Inflammatory macrophage (primary cell): ENCODE measurements at places on chromosomes 13 and 19.

GRCh38 chr13:73984949-73985691, 149.1 kb downstream of the KLF12 start:
- no peak for DNase-seq

GRCh38 chr13:51494156-51494555, 41.3 kb upstream of the INTS6 start:
- DNase-seq = no peak

DNA sequence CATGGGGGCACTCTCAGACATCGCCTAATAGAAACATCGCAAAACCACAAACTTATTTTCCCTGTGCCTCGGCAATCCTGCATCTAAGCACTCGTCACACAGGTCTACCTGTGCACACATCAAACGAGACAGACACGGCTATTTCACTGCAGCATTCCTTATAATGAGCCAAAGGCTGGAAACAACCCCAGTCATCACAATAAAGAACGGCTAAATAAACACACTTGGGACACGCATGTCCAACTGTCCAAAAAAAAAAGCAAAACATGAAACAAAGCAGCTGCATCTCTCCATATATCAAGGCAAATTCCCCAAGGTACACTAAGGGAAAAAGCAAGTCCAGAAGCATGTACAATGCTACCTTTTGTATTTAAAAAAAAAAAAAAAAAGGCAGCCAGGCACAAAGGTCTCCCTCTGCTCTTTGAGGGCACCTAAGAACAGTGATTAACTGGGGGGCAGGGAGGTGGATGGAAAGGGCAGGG, 27.2 kb upstream of the CCNP start:
- DNase-seq = no peak

GRCh38 chr13:62687732-62688131, 1272.1 kb upstream of the PCDH20 start:
- DNase-seq = no peak

GRCh38 chr19:401866-402511, 7.0 kb downstream of the C2CD4C start:
- no peak for DNase-seq

DNA sequence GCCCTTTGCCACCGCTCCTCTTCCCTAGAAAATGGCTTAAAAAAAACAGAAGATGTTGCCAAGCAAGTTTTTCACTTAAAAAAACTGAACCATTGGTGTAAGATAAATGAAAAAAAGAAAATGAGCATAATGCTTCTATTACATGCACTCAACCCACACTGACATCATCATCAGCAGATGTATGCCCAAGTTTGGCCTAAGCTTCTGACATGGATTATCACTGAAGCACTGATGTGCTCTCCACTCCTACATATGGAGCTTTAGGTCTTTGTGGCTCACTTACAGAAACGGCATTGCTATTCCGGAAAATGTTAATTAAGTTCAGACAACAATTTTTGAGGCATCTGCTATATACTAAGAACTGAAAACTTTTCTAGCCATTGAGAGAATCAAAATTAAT, 8.0 kb downstream of the RXFP2 start:
- peak; percentile 1 for DNase-seq
